NCI-H2081 treated with DMSO at 0.1 percent for 48 hours (cell line): ENCODE measurements at places on chromosomes 5 and 9.

- DNase-seq = no peak
Observed at GRCh38 chr5:169945831-169946261, 34.4 kb downstream of the INSYN2B start.

- no peak for DNase-seq
Observed at GRCh38 chr9:82993856-82994605, 68.9 kb downstream of the RASEF start.

DNA sequence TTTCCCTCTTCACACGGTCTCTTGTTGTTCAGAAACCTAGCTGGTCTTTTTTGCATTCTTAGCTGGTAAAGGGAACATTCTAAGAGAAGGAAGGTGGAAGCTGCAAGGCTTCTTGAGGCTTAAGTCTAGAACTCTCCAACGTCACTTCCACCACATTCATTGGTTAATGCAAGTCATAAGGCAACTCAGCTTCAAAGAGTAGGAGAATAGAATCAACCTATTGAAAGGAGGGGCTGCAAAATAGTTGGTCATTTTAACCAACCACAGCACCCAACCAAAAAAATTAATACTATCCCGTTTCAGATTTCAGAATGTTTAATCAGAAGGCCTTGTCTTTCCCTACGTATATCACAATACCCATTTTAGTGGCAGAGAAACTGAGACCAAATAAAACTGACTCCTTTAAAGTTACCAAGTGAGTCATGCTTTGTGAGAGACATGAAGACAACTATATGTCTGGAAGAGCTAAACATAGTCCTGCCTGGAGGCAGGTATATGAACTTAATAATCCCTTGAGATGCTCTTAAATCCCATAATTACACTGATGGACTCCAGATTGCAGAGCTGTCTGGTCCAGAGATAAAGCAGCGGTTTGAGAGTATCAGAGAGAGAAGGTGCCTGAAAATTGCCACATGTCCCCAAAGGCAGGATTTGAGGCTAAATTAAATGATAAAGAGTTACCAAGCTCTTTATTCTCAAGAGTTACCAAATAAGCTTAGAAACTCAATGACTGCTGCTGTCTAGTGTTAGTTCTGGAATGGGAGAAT, 14.4 kb downstream of the DOCK8 start:
- DNase-seq = no peak

GRCh38 chr5:19064094-19064493, 923.9 kb downstream of the CDH18 start:
- DNase-seq = no peak

- DNase-seq = no peak
Observed at GRCh38 chr5:178474562-178475184, 115.5 kb downstream of the COL23A1 start.

DNA sequence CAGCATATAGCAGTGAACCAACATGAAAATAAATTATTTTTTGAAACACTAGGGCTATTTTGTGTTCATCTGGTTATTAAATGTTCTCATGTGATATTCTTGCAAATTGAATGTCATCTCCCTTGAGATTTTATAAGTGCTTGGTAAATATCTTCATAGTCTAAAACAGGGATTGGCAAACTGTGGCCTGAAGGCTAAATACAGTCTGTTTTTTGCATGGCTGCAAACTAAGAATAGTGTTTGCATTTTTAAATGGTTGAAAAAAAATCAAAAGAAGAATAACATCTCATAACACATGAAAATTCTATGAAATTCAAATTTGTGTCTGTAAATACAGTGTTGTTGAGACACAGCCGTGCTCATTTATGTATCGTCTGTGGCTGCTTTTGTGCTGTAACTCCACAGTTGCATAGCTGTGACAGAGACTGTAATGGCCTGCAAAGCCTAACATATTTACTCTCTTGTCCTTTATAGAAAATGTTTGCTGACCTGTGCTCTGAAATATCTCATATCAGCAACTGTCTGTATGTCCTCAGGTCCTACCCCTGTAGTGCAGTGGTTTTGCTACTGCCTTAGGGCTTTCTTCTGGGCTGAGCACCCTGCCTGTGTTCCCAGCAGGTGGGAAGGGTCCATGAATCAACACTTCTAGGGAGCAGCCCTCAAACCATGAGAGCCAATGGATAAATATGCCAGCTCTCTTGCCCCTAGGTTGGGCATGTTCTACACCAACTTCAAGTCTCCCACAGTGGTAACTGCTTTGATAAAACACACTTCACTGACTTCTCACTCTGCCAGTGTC, 41.7 kb upstream of the ARRDC3 start:
- DNase-seq = no peak

- DNase-seq = no peak
Observed at GRCh38 chr5:56094579-56095361, 100.0 kb upstream of the IL6ST start.

DNA sequence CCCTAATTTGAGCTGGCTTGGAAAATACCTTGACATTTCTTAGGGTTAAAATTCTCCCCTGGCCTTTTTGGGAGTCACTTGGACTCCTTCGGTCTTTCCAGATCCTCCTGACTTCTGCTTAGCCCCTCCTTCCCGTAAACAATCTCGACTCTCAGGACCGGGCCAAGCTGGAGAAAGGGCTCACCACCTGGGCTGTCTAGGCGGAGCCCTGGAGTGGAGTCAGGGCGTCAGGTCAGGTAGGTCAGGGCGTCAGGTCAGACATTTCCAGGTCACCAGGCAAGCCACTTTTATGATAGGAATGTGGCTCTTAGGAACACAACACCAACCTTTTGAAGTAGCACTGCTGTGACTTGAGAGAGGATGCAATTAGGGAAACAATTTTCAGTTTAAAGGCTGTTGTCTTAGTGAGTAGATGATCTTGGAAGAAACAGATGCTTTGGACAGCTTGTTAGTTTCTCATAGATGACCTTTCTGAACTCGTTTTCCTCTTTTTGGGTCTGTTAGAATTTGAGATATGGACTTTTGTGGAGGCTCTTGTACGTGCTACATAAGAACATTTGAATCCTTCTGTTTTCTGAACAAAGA, 12.8 kb downstream of the OSTF1 start:
- DNase-seq = no peak

- DNase-seq = no peak
Observed at GRCh38 chr5:95846554-95847260, 24.2 kb upstream of the GLRX start.

GRCh38 chr5:151063142-151063989, 17.5 kb downstream of the TNIP1 start:
- DNase-seq = no peak

DNA sequence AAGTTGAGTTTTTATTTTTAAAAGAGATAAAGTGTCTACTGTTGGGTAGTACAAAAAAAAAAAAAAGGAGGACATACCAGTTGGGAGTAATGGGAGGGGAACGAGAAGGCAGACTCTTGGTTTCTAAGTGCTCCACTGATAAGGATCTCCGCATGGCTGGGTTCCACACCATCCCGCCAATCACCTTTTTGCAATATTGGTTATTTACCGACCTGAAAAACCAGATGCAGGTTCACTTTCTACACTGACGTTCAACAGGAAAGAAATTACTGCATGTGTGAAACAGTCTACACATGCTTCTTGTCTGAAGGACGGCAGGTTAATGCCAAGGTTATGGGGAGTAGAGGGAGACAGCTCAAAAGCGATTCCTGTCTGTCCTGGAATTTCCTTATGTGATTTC, 75.5 kb downstream of the PTPN3 start:
- no peak for DNase-seq

DNA sequence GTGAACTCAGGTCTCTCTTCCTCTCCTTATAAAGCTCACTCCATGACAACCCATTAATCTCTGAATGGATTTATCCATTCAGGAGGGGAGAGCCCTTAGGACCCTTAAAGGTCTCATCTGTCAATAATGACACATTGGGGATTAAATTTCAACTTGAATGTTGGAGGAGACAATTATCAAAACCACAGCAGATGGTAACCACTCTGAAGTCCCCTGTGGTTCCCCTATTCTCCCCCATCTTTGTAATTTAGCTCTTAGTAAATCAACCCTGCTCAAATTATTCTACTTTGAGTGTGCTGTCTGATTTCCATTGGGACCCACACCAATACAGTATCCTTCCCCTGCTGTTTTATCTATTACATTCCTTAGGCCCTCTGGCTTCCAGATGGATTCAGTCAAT, 72.0 kb upstream of the RAI14 start:
- DNase-seq = no peak

GRCh38 chr5:160377651-160378050, 7.2 kb upstream of the C1QTNF2 start:
- DNase-seq = no peak

DNA sequence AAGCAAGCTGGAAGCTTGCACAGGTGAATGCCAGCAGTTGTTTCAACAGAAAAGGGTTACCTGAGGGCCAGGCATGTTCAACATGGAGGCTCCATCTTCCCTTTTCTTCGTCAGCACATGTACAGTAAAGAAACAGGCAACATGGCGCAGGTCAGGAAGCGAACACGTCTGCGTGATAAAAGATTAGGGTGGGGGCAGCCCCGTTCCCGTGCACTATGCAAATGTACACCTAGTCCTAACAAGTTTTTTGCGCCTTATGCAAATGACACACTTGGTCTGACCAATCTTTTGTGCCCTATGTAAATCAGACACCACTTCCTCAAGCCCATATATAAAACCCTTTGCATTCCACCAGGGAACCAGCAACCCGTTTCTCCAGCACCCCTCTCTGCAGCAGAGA, 452.1 kb upstream of the PTPRD start:
- DNase-seq = no peak

DNA sequence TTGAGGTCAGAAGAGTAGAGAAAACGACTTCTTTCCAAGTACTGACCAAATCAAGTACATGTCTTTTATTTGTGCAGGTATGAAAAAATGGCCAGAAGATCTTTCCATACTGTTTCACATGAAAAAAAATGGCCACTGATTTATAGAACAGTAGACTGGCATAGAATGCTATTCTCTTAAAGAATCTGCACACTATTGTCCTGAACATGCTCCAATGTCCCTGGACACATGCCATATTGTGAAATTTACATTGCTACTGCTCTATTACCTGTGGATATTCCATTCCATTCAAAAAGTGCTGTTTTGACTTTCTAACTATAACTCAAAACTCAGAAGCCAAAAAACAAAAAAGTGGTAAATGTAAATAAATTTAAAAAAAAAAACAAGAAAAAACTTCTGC, 60.6 kb downstream of the FBXL17 start:
- no peak for DNase-seq

DNA sequence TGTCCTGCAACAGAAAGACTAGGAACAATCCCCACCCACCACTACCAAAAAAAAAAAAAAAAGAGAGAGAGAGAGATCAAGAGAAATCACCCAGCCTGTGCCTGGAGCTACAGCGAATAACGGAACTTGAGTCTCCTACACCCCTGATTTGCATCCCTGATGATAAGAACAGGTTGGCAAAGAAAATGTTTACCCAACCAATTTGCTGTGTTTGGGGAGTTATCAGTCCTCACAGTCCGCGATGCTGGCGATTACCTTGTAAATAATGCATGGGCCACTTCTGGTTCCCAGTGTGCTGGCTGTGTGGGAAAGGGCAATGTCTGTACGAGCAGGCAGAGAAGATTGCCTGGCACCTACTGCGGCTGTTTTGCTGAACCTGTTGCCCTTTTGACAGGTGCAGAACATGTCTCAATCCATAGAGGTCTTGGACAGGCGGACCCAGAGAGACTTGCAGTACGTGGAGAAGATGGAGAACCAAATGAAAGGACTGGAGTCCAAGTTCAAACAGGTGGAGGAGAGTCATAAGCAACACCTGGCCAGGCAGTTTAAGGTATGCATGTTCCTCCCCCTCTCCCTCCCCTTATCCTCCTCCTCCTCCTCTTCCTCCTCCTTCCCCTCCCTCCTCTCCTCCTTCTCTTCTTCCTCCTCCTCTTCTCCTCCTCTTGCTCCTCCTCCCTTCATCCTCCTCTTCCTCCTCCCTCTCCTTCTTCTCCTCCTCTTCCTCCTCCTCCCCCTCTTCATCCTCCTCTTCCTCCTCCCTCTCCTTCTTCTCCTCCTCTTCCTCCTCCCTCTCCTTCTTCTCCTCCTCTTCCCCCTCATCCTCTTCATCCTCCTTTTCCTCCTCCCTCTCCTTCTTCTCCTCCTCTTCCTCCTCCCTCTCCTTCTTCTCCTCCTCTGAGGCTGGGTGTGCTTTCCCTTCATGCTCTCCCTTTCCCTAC, 8.3 kb downstream of the OLFM1 start:
- no peak for DNase-seq

DNA sequence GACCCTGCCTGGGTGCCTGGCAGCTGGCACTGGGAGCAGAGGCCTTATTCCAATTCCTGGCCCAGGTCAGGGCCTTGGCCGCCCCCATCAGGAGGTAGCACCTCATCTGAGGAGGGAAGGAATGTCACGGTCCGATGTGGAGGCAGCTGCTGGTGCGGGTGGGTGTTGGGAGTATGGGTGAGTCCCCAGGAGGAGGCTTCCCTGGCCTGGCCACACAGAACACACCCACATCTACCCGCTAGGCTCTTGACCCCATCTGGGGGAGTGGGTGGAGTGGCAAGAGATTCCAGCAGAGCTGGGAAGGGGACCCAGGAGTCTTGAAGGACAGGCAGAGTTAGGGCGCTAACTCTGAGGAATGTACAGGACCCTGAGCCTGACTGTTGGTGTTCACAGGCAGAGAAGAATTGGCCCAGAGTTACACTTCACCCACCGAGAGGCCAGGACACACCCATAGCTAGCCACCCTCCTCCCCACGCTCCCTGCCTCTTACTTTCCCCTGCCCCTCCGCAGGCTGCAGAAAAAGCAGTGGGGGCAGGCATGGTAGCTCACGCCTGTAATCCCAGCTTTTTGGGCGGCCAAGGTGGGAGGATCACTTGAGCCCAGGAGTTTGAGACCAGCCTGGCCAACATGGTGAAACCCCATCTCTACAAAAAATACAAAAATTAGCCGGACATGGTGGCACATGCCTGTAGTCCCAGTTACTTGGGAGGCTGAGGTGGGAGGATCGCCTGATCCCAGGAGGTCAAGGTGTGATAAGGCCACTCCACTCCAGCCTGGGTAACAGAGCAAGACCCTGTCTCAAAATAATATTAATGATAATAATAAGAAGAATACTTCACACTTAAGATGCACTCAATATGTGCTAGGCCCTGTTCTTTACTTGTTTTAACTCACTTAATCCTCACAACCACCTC, 6.0 kb downstream of the OLFML2A start:
- DNase-seq = no peak

GRCh38 chr5:36250427-36250826, 8.7 kb upstream of the NADK2 start:
- no peak for DNase-seq

DNA sequence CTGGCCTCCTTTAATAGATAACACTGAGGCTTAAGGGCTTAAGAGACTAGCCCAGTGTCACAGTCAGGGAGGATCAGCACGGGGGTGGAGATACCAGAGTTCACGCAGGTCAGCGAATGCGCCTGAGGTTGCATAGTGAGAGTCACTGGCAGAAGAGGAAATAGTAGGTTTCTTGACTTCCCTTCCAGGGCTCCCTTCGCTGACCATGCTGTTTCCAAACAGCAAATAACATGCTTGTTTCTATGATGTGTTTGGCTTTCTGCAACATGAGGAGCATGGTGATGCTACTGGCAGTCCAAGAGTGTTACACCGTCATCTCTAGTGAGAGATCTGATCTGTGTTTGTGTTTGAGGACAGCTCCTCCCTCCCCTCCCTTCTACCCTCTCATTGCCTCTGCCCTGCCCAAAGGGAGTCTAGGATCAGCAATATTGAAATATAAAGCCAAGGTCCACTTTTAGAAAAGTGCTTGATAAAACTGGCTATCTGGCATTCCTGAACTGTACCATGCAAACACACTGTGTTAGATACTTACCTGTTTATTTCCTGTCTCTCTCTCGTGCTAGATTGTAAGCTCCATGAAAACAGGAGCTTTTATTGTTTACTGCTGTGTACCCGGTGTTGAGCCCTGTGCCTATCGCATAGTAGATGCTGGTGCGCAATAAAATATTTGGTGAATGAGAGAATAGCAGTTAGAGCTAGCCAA, 12.3 kb downstream of the TLE4 start:
- no peak for DNase-seq
